ENCODE measurements at places on chromosomes 1 and 21.

DNA sequence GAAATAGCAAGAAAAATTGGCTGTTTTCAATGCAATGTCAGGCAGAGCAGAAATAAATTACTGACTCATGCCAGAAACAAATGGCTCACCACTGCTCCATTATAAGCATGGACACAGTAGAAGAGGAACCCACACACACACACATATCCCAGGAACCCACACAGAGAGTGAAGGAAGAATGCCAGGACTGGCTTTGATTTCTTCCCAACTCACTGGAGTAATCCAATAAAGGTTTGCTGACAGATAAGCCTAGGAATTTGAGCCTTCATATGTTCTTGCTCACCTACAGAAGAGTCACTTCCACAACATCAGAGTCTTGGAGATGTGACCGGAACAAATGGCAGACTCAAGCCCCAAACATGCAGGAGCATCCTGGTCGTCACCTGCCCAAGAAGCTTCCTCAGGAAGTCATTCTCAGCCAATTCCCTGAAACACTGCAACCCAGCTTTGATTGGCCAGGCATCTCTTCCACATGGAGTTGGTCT, 2.2 kb downstream of the SH3BP5L start:
- DNase-seq, result no peak

DNA sequence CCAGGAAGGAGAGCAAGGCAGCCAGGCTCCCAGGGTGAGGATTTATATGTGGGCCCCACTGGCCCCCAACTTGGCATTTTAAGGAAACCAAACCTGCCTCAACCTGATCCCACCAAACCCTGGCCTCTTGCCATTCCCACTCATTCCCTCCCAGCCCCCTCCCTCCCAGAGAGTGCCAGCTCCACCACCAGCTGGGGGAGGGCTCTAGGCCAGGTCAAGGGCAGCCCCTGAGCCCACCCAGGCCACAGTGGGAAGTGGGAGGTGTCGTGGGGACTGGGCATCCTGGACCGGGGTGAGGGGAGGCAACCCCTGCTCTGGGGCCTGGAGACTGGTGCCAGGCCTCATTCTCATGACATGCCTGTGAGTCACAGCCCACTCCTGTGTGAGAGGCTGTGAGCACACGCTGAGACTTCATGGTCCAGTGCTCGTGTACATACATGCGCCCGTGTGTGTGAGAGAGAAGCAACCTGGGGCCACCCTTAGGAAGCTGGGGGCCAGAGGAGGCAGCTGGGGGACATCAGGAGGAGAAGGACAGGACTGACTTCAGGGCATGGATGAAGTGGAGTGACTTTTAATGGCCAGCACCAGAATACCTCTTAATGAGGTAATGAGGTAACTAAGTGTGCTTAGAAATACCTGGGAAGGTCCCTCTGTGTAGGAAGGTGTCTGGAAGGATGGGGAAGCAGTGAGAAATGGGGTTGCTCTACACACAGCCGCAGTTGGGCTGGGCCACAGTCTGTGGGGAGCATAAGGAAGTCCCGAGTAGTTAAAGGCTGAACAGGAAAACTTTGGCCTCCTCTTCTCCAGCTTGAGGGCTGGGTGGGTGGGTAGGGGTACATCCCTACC, at the start of gene S100A2:
Gene S100A2, minus strand, starts transcription at position 316 of the 846 bp plus-strand sequence. CDS start 1,967 bp downstream, outside the sequence.
- peak; percentile 97 for DNase-seq

DNA sequence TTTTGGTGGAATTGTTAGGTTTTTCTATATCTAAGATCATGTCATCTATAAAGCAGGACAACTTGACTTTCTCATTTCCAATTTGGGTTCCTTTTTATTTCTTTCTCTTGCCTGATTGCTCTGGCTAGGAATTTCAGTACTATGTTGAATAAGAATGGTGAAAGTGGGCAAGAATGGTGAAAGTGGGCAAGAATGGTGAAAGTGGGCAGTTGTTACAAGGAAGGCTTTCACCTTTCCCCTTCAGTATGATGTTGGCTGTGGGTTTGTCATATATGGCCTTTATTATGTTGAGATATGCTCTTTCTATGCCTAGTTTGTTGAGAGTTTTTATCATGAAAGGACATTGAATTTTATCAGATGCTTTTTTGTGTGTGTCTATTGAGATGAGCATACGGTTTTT, 64.5 kb downstream of the XPR1 start:
- DNase-seq, result no peak

DNA sequence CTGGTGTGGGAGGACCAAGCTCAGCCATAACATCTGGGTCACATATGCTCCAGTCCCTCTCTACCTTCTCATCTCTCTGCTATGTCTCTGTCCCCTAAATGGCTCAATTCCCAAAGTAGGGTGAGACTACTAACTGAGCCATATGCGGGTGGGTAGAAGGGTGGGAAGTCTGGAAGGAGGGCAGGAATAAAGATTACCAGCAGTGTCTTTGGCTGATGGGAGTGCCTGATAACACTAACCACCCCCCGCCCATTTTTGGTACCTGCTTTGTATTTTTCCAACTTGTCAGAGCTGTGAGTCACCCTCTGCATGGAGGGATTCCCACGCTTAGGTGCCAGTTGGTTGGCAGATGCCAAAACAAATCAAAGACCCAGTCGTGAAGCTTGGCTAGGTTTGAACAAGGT, 14.9 kb upstream of the SSBP3 start:
- no peak for DNase-seq

DNA sequence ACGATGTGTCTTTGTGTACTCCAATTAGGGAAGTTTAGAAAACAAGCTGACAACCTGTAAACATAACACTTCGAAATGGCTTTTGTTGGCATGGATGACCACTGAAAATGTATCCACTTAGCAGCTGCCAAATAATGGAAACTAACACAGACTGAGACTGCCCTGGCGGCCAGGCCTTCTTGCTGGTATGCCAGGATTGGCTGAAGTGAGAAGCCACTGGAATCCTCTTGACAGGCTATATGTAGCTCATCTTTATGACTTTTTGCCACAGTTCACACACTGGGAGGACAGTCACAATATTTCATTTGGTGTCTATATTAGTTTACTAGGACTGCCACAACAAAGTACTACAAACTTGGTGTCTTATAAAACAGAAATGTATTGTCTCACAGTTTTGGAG, 12.9 kb upstream of the CTBS start:
- no peak for DNase-seq

DNA sequence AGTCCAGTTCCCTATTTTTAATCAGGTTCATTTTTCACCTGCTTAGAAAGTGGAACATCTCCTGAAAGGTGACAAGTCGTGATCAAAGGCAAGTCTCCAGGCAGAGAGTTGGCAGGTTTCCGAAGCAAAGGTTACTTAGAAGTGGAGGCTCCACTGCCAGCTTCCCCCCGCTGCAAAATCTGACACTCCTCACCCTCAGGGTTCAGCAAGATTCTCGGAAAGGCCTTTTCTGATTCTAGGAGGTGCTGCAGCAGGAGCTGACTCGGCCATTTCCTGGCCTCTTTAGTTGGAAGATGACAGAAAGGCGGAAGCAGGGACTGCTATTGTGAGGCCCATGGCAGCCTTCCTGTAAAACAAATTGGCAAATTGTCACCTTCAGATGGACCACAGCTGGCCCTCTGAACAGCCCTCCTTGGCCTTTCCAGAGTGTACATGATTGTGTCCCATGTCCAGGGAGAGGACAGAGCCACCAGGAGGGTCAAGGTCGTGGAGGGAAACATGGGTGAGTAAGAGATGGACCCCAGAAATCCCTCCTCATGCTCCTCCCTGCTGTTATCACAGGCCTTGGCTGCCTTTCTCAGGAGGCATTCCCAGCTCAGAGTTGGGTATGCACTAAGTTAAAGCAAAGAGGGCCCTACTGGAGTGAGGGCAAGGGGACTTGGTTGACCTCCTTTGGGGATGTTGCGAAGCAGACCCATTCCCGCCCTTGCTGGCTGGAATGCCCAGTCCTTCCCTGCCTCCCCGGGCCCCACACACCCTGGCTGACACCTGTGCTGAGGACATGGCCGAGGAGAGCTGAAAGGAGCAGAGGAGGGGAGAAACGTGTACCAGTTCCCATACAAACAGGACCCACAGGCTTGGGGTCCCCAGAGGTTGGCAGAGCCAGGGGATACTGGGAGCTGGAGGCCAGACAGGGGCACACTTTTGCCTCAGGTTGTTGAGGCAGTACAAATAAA, 115.5 kb upstream of the IRF2BP2 start:
- no peak for DNase-seq

DNA sequence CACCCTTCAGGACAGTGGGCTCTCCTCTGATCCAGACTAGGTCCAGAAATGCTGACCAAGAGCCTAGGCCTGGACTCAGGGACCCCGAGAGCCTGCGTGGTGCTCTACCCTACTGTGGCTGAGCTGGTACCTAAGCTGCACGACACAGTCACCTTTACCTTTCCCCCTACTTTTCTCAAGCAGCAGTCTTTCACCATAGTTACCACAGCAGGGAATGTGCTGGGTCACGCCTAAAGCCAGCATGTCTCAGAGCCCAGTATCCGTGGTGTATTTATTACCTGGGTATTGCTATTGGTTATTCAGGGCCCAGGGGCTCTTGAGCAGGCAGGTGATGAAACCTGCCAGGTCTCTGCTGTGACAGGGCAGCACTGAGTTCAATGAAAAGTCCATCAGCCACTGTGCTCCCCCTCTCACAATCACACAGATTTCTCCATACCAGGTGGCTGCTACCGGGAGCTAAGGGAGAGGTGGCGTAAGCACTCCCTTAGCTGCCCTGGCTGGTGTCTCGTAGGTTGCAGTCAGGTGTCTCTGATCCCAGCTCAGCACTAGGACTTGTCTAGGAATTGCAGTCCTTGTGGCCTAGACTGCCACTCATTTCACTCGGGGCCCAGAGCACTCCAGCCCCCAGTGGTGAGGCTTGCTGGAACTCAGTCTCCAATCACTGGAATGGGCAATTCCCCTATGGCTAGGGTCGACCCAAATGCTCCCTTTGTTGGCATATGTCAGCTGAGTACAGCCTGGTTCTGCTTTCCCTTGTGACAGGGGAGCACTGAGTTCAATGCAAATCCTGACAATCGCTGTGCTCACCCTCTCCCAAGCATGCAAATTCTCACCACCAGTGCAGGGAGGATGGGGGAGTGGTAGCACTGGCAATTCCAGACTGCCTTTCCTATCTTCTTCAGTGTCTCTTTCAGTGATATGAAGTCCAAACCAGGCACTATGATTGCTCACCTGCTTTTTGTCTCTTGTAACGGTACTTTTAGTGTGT, 128.7 kb downstream of the PHTF1 start:
- DNase-seq, result no peak

- no peak for DNase-seq
These were observed 25.0 kb downstream of the KIAA1614 start for GRCh38 chr1:180937624-180938225.

DNA sequence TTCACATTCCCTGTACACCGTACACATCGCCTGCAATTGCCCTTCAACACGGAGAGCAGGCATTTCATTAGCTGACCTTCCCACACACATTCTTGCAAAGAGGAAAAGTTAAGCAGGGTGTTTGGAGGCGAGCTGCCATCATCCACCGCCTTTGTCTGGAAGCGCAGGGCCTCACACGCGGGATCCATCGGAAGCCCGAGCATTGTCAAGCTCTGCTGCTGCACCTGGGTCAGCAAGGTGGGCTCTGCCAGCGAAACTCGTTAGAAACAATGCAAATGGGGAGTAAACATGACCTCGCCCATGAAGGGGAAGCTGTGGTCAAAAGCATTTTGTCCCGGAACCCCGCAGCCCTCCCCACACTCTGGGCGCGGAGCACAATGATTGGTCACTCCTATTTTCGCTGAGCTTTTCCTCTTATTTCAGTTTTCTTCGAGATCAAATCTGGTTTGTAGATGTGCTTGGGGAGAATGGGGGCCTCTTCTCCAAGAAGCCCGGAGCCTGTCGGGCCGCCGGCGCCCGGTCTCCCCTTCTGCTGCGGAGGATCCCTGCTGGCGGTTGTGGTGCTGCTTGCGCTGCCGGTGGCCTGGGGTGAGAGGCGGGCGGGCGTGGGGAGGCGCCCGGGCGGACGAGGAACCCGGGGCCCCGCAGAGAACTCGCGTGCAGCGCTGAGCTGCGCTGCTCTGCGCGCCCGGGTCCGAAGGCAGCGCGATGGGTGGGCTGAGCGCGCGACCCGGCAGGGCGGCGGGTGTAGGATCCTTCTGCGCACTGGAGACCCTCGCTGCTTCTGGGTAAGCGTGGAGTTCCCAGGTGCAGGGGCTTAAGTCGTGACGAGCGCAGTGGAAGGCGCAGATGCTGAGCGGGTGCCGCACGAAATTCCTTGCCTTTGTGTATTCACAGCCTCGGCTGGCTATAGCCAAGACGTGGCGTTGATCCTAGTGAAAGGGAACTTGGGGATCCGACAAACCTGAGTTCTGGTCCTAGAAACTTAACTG, at the start of gene CR1:
Gene CR1, plus strand, starts transcription at position 357 of the 992 bp plus-strand sequence. Its CDS starts 111 bp downstream, at position 468.
- no peak for DNase-seq

GRCh38 chr1:34053660-34054059, 111.4 kb downstream of the CSMD2 start:
- DNase-seq, result no peak

- DNase-seq, result no peak
These were observed 160.1 kb upstream of the COL6A1 start for GRCh38 chr21:45821315-45821962.

- no peak for DNase-seq
These were observed 120.8 kb upstream of the DSCAM start for GRCh38 chr21:40967771-40968170.

DNA sequence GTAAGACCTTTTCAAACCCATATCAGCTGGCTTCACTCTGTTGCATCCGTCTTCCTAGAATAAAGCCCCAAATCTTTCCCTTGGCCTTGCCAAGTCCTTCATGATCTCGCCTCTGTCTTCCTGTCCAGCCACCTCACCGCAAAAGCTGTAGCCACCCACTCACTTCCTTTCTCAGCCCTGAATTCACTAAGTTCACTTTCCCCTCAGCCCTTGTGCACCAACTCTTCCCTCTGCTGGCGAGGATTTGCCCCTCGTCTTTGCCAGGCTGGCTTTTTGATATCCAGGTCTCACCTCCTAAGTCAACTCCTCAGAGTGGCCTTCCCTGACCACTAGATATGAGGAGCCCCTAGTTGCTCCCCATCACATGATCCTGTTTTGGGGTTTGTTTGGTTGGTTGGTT, 3.9 kb upstream of the COL16A1 start:
- DNase-seq, result peak; percentile 49

GRCh38 chr1:1876335-1876930, 14.5 kb downstream of the GNB1 start:
- DNase-seq, result no peak

DNA sequence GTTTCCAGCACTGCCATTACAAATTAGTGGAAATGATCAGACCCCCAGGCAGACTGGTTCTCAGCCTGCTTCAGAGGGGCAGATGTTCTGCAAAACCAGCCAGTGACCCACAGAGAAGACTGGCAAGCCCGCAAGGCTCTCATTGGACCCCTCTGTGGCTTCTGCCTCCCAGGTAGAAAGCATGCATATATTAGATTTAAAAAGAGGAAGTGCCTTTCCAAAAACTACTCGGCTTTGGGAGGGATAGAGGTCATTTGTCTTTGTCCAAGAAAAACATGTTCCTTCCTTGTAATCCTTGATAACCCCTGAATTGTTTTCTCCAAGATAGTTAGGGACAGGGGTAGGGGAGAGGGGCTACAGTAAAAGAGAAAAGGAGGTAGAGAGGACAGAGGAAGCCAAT, 11.8 kb downstream of the HIVEP3 start:
- no peak for DNase-seq
